ENCODE measurements at places on chromosomes 6 and 20.

DNA sequence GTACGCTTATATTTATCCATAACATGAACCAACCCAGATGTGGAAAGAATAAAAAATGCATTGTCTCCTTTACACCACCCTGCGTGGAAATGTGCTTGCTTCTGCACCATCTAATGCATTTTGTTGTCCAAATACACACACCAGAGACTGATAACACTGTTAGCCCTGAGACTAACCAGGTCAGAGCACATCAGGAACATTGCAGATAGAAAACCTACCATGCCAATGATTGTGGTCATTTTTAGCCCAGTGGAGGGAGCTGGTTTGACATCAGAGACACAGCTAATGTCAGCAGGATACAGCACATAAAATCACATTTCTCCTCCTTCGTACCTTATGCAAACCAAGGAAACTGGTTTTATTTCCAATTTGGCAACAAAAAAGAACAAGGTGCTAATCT lies 528.7 kb downstream of the DOK5 start:
- DNase-seq = no peak

DNA sequence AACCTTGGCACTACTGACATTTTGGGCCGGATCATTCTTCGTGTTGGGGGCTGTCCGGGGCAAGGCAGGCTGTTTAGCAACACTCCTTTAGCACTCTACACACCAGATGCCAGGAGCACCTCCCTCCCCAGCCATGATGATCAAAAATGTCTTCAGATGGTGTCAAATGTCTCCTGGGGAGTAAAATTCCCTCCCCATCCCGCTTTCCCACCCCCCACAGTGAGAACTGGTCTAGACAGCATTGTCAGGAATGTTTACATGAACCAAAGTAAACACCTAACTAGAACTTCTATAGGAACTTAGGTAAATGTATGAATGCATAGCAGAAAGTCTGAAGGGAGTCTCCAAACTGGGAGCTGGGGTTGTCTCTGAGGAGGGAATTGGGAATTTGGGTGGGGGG lies 70.0 kb upstream of the TOP1 start:
- DNase-seq = no peak

GRCh38 chr6:31645325-31645724 lies 7.1 kb downstream of the BAG6 start:
- no peak for DNase-seq

GRCh38 chr20:48783533-48784272 lies 44.1 kb downstream of the PREX1 start:
- peak; percentile 85 for DNase-seq

GRCh38 chr6:112503091-112503596 lies 156.0 kb downstream of the RFPL4B start:
- DNase-seq = no peak

DNA sequence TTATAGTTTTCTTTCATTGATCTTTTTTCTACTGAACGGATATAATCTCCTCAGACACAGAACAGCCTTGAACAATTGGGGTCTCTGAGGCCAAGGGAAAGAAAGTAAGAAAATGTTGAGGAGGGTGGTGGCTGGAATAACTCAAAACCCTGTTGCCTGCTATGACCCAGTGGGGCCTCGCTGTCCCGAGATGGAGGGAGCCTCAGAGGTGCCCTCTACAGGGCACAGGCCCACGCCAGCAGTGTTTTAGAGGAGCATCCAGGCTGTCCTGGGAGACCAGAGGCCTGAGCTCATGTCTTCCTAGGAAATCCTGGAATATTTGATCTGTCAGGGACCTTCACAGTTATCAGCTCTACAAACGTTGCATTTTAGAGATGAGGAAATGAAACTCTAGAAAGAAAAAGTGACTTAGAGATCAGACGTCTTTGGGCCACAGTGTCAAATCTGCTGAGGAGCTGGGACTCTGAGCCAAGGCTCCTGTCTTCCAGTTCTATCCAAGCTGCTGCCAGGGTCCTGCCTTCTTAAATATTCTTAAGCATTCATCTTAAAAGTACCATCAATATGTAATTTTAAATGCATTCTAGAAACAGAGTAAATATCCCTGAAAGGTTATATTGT lies 26.3 kb downstream of the ALDH5A1 start:
- DNase-seq = peak; percentile 34

DNA sequence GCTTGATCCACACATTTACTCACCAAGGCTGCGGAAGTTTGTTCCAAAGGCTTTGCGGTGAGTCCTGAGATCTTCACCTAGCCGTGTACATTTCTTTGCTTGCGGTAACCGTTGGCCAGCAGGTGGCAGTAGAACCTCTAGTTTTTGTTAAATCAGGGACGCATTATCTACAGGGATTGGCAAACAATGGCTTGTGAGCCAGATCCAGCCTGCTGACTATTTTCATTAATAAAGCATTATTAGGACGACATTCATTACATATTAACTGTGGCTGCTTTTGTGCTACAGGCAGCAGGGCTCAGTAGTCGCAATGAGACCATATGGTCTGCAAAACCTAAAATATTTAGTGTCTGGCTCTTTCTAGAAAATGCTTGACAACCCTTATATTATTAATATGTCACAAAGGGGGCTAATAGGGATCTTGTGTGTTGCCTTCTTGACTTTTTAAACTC lies 174.1 kb downstream of the DOK5 start:
- DNase-seq = peak; percentile 62

GRCh38 chr6:30200551-30201281 lies 12.5 kb downstream of the TRIM26 start:
- no peak for DNase-seq

GRCh38 chr20:22502731-22503191 lies 81.6 kb downstream of the FOXA2 start:
- DNase-seq = no peak

- DNase-seq = no peak
Measured at GRCh38 chr6:15270402-15270801, 24.5 kb downstream of the JARID2 start.

DNA sequence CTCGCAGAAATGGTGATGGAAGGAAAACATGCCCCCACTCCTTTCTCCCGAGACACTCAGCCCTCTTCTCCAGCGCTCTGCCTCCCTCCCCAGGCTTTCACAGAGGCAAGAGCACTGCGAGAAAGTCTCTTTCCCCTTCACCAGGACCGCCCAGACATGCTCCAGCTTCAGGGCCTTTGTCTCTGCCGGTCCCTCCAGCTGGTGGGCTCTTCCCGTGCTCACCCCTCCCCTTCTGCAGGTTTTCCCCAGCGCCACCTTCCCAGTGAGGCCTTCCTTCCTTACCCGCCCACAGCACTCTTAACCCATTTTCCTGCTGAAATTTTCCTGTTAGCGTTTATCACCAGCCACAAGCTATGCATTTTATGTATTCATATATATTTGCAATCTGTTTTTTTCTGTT lies 86.2 kb downstream of the TFAP2C start:
- no peak for DNase-seq

- no peak for DNase-seq
Measured at GRCh38 chr6:131946992-131947955, 3.9 kb downstream of the CCN2 start.

GRCh38 chr6:8831366-8832152 lies 396.2 kb upstream of the SLC35B3 start:
- DNase-seq = no peak

DNA sequence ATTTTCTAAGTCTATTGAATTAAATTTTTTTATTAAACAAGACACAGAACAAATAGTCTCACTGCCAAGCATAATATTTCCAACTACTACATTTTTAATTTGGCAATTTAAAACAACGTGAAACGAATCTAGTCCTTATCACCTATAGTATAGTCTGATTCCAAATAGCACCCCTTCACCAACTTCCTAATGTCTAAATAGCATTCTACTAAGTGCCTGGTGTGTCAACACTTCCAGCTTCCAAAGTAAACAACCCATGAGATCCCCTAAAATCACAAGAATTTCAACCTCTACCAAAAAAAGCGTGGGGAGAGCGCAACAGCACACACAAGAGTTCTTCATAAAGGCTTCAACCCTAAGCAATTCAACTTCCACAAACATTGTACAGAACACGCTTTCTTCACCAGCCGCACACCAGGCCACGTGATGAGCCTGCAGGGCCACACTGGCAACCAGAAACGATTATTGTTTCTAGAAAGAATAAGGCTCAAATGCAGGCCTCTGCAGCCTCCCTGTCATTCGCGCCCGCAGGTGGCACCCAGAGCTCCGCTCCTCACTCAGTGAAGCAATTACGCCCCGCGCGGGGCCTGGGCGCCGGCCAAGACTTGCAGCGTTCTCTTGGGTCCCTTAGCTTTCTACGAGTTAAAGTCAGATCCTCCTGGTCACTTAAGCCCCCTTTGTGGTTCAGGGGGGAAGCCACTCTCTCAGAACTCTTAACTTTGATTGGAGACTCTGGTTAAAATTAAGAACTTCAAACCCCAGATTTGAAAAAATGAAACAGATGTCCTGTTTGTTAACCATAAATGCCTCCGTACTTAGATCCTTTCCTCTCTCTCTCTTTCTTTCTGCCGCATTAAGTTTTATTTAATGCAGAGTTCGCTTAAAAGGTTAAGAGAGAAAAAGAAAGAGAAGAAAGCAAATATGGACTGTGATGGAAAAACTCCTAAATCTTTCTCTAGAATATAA lies 18.3 kb downstream of the SIM1 start:
- DNase-seq = no peak

GRCh38 chr6:9316831-9317230 lies 881.5 kb upstream of the SLC35B3 start:
- no peak for DNase-seq

DNA sequence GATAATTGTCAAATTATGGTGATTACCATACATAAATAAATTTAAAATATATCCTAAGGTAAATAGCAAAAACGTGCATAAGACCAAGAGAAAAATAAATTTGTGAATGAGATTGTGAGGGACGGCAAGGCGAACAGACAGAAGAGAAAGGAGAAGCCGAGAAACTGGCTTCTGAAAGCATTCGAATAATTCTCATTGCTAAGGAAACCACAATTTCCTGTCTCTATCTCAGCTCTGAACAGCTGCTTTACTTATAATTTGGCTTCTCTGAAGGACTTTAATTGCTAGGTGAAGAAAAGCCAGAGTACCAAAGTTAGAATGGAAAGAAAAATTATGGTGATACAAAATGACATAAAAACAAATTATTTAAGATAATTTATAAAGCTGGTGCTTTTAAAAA lies 79.0 kb upstream of the RGS17 start:
- DNase-seq = no peak

DNA sequence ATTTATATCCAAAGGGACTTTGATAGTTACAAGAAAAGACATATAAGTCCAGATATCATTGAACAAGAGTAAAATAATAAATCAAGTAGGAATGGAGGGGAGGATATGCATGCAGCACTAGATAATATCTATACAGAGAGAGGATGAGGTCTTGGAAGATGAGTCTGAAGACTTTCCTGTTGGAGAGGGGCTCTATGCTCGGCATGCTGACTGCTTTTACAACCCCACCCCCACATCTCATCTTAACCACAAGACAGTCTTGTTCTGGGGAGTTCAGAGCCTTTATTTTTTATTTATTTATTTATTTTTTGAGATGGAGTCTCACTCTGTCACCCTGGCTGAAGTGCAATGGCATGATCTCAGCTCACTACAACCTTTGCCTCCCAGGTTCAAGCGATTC lies 48.4 kb upstream of the IER3 start:
- DNase-seq = no peak

DNA sequence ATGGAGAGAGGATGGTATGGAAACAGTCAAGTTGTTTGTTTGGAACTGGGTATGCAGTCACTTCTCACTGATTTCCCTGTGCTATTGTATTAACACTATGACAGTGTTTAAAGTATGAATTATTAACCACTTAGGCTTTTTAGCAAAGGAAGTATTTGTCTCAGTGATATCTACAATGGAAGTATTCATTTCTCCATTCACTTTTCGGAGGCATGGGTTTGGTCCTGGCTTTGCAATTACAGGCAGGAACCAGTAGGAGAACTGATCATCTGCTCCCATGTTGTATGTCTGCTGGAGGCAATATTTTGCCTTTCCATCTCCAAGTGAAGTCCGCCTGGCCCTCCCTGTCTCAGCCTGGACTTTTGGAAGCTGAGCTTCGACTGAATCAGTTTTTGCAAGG lies 30.6 kb upstream of the EXOC2 start:
- no peak for DNase-seq

DNA sequence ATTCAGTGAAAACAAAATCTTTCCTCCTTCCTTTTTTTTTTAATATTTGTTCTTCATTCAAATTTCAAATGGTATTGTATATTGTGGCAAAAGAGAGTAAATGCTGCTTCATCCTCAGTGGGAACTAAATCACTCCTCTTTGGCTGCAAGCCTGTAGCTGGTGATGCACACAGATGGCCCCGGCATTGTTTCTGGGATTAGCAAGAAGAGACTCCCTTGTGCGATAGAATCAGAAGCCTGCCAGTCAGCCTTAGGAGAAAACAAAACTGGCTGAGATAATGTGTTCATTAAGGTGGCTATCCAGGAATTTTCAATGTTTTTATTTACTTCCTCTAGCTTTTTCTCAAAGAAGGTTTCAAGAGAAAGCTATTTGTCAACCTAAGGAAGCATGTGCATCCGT lies 20.7 kb upstream of the ELOVL2 start:
- DNase-seq = no peak

DNA sequence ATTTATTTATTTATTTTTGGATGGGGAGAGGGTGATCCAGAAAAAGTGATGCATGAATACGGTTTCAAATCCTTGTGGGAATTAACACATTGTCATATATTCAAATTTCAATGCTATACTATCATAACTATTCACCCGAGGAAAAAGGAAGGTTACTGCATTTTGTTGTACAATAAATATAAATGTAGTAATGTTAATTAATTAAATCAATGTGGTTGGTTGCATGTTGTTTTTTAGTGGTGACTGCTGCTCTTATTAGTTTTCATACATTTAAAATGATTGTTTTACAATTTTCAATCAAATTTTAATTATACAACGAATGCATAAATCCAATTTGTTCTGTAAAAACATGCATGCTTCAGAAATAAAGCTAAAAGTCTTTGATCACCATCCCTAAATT lies 180.5 kb downstream of the ZFP64 start:
- no peak for DNase-seq

DNA sequence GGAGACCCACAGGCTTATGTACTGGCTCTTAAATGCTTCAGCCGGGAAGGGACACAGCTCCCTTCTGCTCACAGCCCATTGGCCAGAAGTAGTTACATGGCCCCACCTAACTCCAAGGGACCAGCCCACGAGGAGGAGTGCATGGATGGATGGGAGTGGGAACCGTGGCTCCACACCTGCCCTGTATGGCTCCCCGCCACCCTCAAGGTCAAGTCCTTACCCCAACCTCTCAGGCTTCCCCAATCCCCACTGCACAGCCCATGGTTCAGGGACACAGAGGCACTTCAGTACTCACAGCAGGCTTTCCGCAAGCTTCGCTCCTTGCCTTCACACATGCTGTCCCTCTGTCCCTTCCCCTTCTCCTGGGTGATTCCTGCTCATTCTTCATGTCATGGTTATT lies 137.9 kb upstream of the KCNG1 start:
- no peak for DNase-seq

- DNase-seq = no peak
Measured at GRCh38 chr6:32895006-32895345, 41.0 kb downstream of the PSMB9 start.

DNA sequence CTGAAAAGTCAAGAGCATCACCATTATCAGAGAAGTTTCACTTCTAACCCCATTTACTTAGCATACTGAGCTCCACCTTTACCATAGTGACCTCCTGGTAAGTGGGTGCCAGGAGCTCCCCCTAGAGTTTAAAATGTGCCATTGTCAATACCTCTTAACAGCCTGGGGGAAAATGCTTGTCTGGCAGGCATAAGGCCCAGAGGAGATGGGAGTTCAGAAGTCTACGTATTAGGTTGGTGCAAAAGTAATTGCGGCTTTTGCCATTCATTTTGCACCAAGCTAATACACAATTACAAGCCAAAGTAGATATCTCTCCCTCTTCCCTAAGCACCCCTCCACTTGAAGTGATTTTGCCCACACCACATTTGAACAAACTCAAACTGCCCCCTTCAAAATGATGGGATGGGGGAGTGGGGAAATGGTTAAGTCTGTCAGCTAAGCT lies 919.0 kb downstream of the KIF16B start:
- DNase-seq = peak; percentile 43

Measured in activated CD4-positive, alpha-beta T cell treated with anti-CD3 and anti-CD28 coated beads, Interleukin-2, Interleukin-4, amounts not matched to agents 100 ng/mL and 50 ng/mL, durations not matched to agents 16 hours and 8 hours (primary cell).